SK-N-DZ (cell line): ENCODE measurements at places on chromosomes 2 and 18.

- DNase-seq, result peak; percentile 51
Measured at GRCh38 chr18:903701-904100, 970 bp upstream of the ADCYAP1 start.

GRCh38 chr18:45317948-45318640, 297.2 kb upstream of the SLC14A2 start:
- no peak for DNase-seq

DNA sequence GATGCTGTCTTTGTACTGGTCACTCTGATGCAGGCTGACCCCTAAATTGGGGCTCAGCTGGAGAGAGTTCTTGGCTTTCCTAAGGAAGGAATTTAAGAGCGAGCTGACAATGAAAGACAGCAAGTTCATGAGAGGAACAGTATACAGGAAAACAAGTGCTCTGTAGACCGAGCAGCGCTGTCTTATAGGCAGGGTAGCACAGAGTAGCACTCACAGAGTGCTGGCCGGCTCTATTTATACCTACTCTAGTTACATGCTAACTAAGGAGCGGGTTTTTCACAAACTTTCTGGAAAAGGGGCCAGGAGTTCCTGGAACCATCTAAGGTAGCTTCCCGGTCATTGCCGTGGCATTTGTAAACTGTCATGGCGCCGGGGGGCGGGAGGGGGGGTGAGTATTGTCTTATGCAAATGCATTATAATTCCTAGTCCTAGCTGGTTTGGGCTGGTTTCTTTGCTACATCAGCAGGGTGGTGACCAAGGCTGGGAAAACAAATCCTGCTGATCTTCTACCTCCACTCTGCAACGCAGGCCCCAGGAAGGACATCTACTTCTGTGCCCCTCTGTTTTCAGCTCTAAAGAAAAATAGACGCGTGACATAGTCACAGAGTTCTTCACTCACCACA, 31.6 kb upstream of the MAP3K20 start:
- DNase-seq, result no peak

DNA sequence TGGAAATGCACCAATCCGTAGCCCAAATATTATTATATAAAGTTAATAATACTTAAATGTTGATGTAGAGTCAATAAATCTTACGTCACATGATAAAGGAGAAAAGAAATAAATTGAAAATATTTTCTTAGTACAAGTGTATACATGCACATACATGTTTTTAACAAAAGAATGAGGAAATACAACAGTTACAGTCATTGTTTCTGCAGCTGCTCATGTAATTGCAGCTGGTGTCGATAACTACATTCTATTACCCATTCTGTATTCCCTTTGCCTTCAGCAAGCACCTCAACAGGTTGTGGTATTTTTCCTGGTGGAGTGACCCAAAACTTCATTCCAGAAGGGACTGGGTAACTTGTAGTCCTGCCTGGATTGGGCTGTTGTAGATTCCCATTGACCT, 377.8 kb upstream of the FSIP2 start:
- DNase-seq, result no peak

DNA sequence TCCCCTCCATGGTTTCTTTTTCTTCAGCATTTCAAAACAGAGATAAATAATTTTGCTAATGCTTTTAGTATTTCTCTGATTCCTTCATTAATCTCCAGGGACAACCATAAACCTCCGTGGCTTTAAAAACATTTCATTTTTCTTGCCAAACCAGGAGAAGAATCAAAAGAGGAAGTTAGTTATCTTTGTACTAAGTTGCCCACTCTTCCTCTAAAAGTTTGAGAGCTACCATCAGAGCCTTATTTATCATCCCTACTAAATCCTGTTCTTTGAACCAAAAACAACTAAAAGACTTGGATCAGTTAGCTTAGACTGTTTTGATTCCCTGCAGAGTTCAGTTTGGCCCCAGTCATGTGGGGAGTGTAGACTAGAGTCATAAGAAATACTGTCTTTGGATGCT, 208.4 kb downstream of the SETBP1 start:
- DNase-seq, result no peak

- DNase-seq, result no peak
Measured at GRCh38 chr2:9968553-9969497, 17.3 kb downstream of the GRHL1 start.

GRCh38 chr2:72731116-72731515, 94.7 kb downstream of the EXOC6B start:
- no peak for DNase-seq

GRCh38 chr2:222609381-222609780, 46.5 kb downstream of the FARSB start:
- DNase-seq, result no peak

DNA sequence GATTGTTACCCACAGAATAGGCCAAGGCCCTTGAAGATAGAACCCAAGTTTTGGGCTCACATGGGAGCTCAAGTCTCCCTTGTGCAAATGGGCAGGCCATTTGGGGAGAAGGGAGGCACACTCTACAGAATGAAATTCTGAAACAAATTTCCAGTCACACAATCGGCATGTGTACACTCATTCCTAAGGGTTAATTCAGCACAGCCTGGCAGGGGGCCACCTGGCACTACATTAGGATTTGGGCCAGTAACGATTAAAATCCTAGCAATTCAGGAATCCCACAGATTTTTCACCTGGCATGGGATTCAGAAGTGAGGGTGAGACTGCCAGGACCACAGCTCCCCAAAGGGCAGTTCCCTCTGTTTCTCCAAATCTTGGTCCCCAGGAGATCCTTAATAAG, 46.4 kb downstream of the BMP10 start:
- DNase-seq, result no peak

GRCh38 chr2:157326698-157327097, 1.1 kb upstream of the ERMN start:
- no peak for DNase-seq

DNA sequence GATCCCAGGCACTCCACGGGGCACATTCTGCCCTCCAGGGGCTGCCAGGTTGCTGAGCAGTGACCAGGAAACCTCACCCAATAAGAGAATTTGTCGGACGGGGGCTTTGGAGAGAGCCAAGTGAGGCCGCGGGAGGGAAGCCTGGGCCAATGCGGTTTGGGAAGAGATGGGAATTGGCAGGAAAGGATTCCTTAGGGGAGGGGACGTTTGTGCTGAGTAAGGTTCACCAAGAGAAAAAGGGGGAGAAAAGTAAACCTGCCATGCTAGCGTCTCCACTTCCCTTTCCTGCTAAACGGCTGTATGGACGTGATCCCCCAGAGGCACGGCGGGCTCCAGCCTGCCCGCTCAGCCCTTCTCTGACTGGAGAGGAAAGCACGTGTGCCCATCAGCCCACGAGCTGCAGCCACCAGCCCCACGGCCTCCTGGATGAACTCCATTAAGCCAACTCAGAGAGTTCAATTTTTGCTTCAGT, 194.4 kb upstream of the ID2 start:
- DNase-seq, result no peak

GRCh38 chr2:75564026-75564688, 3.4 kb upstream of the EVA1A start:
- DNase-seq, result no peak

DNA sequence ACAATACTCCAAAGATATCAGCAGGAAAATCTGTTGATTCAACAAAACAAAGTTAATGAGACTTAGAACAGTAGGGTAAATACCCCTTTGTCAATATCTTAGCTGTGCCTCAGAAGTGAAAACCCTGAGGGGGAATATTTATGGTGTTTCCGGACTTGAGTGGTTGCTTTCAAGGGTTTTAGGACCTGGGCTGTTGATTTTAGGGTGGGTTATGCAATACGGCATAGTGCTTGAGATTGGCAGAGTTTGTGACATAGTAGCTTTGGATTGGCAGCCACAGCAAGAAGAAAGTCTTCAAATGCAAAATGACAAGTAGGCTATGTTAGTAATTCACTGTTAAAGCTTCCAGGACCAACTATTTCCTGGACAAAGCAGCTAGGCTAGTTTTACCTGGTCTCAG, 826.3 kb upstream of the CDH2 start:
- DNase-seq, result no peak

DNA sequence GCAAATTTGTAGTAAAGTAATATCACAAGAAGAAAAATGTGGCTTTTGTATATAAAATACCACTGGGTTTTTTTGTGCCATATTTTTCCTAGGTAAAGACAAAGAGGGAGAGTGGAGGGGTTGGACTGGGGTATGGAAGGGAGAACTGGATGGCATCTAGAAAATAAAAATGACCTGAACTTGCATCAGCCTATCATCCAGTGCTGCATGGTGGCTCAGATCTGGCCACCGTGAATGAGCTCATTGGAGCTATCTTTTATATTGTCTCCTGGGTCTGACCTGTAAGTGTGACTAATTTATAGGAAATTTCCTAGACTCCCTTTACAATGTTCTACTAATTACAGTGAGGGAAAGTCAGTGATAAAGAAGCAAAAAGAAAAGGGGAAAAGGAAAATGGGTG, 369.0 kb downstream of the TMEM182 start:
- DNase-seq, result no peak

DNA sequence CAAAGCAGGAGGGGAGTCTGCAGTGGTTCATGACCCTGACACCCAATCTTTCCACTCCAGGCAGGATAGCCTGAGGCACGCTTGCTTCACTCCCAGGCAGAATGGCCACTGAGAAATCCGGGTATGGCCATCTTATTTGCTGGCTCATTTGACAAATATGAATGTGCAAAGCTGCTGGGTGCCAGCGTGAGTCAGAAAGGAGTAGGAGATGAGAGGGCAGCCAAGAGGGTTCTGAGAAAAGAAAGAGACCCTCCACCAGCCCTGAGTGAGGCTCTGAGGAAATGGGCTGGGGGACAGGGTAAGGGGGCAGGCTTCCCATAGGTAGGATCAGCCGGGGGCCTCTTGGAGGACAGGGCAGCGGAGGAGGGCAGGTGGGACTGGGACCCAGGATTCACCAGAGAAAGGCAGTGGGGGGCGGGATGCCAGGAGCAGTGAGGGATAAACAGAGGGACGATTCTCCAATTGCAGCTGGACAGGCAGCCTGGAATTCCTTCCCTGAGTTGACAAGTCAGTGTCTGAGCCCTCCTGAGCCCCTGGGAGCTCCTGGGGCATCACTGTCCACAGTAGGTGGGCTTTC, 15.2 kb downstream of the RAMP1 start:
- DNase-seq, result no peak

DNA sequence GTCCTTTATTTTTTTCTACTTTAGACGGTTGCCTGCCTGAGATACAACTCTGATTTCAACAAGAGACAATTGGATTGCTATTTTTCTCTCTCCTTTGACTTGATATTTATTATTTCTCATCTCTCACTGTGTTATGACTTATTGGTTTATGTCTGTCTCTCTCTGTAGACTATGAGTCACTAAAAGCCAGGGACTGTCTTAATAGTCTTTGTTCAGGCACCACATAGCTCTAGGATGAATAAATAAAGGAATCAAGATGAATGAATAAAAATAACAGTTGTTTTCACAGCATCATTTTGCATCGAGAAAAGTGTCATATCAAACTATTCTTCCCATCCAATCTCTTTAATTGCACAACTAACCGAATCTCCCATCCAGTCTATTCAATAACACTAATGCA, 31.4 kb upstream of the CD28 start:
- DNase-seq, result no peak

DNA sequence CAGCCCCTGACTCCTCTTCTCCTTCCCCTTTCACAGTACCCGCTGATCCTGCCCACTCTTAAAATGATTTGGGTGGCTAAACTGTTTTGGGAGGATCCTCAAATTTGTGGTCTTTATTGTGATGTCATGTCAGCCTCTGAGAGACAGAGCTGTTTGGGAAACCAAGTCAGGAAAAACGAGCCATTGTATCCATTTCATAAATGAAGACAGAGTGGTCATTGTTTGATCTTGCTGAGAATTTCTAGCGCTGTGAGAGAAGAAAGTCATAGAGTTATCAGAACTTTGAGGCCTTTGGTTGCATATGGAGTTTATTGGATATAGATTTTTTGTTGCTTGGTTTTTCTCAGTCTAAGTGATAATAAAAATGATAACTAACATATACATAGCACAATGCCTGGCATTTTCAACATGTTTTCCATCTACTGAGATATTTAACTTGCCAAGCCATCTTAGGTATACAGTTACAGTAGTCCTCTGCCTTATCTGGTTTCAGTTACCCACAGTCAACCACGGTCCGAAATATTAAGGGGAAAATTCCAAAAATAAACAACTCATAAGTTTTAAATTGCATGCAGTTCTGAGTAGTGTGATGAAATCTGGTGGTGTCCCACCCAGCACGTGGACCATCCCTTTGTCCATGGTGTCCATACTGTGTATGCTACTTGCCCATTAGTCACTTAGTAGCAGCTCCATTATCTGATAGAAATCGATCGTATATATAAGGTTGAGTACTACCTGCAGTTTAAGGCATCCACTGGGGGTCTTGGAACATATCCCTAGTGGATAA, 105.0 kb upstream of the RASGRP3 start:
- DNase-seq, result no peak

- DNase-seq, result no peak
Measured at GRCh38 chr18:37210781-37211180, 354.8 kb downstream of the CELF4 start.

GRCh38 chr2:182715121-182715891, 751 bp upstream of the DNAJC10 start:
- DNase-seq, result no peak

GRCh38 chr2:109427661-109428091, 186.1 kb downstream of the SEPTIN10 start:
- no peak for DNase-seq

DNA sequence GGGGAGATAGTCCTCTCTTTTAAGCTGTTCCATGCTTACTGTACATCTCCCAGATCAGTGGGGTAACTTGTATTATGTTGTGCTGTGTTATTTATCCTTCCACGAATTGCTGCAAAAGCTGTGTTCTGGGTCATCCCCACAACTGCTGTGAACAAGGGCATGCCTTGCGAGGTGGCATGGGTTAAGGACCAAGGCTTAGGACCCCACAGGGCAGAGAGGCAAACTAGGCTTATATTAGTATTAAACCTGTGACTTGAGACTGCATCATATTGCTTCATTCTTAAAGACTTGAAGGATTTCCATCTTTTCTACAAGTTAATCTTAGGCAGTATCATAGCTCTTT, 19.9 kb downstream of the RND3 start:
- no peak for DNase-seq

DNA sequence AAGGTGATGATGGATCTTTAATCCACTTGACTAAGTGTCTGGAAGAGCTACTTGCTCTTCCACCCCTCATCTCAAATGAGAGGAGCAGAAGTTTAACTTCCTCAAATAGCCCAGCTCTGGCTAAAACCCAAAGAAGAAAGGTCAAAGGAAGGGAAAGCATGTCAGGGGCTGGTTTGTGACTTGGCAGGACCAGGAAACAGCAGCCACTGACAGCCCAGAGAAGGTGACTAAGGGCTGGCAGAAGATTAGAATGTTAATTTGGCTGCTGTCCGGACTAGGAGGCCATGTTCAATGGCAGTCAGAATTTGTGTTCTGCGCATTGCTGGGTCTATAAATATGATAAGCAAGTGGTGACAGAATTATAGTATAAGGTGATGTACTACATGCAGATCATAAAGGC, 386.2 kb downstream of the SETBP1 start:
- no peak for DNase-seq

DNA sequence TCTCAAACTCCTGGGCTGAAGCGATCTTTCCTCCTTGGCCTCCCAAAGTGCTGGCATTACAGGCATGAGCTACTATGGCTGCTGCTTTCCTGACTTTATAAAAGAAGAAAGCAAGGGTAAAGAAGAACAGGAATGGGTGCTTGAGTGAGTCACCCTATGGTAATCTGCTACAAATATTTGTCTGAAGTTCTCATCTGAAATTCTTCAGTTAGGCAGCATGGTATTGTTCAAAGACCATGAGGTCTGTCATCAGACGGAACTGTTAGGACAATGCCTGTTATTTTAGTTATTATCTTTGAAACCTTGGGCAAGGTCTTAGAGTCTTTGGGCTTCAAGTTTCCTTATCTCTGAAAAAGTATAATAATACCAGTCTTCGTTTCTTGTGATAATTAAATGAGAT, 695.8 kb downstream of the RNF144A start:
- DNase-seq, result no peak
